ENCODE measurements at places on chromosomes 16 and 17.

DNA sequence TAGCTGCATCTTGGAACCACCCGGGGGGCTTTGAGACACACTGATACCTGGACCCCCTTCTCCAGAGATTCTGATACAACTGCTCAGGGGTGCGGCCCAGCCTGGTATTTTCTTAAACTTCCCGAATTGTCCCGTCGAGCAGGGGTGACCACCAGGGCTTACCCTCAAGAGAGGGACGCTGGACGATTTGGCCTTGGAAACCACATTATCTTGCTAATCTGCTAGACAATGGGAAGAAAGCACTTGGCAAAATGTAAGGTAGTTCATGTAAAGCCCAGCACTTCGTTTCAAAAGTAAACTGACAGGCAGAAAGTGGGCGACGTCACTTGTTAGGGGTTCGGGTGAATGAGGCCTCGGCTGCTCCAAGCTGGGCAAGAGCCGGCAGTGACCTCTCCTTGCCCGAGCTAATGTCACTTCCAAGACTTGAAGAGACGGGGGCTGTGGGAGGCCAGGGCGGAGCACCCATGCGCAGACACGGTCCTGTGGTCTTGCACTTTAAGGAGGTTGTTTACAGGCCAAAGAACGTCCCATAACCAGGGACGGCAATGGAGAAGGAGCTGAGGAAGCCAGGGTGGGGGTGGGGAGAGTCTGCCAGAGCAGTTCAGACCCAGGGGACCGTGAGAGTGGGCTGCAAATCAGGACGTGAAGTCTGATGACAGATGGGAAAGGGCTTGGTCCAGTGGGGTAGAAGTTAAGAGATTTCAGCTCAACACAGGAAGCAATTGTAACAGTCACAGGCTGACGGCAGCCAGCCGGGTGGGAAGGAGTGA lies 152.7 kb upstream of the GSE1 start:
- peak; percentile 79 for DNase-seq

DNA sequence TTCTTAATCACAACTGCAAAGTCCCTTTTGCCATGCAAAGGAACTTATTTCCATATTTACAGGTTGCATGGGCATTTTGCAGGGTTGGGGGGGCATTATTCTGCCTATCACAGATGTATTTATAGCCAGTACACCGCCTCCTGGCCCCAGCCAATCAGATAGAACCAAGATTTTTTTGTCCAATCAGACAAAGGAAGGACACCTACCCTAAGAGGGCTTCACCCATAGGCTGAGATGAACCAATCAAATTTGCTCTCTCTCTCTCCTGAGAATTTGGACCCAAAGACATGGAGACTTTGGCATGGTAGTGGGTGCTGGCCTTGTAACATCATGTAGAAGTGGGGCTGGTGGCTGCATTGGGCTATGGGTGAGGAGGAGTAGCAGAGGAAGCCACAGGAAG lies 3.9 kb upstream of the KCNG4 start:
- DNase-seq = no peak

DNA sequence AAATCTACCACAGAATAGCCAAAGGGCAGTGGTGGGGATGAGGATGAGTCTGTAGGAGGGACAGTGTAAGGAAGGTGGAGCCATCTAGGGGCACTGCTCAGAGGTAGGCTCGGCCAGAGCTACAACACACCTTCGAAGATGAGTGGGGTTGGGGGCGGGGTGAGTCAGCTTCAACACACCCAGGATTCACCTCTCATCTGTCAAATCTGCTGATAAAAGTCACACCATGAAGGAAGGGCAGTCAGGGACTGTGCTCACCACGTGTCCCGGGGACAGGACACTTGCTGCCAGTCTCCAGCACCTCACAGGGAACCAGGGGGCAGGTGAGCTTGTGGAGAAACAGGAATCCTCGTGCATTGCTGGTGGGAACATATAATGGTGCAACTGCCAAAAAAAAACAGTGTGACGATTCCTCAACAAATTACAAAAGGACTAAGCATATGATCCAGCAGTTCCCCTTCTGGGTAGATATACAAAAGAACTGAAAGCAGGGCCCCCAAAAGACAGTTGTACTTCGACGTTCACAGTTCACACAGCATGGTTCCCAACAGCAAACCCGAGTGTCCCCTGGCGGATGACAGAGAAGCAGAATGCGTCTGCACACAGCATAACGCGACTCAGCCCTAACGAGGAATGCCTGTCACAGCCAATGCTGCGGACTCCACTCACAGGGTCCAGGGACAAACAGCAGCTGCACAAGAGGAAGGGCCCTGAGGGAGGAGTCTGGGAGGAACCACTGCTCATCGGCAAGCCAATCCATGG lies 133.1 kb downstream of the ANKRD11 start:
- no peak for DNase-seq

GRCh38 chr17:14619821-14620220 lies 318.9 kb downstream of the HS3ST3B1 start:
- no peak for DNase-seq

- no peak for DNase-seq
Measured at GRCh38 chr16:89453501-89454321, 36.6 kb downstream of the ANKRD11 start.

- no peak for DNase-seq
Measured at GRCh38 chr16:11880007-11880406, 28.7 kb upstream of the RSL1D1 start.

GRCh38 chr17:17051380-17051779 lies 9.1 kb downstream of the MPRIP start:
- no peak for DNase-seq

- DNase-seq = no peak
Measured at GRCh38 chr17:80834893-80835275, 156.8 kb upstream of the CHMP6 start.

- DNase-seq = no peak
Measured at GRCh38 chr17:50072925-50073324, 17.0 kb downstream of the ITGA3 start.

All from right kidney (tissue), 9 donors.